ENCODE measurements at places on chromosomes 6 and 20.

DNA sequence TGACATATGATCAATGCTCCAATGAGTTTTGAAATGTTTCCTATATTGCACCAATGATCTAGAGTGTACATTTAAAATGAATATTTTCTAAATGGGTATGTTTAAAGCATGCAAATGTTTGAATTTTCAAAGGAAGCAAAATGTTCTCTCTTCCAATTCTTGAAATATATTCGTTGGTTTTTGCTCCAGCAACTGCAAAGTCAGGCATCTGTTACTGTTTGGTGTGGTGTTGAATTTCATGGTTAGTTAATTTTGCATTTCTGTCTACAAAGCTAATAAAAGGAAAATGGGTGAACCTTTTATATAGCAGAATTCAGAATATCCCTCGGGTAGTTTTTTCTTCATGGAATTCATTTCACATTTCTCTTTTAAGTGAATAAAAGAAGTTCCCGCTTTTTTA, 1018.3 kb downstream of the GRIK2 start:
- DNase-seq = no peak

DNA sequence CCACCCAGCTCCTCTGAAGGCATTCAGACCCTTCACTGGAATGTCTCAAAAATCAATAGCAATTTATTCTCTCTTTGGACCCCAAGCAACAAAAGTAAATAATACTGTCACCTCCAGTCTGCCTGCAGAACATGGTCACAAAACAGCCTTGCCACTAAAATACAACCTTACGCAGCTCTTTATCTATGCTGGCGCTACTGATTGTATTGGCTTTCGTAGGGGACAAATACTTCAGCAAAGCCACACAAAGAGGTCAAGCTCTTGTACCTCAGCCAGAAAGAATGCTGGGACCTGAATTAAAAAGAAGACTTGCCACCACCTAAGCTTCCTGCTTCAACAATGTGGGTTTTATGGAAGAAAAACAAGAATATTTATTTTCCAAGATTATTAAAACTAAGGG, 57.2 kb downstream of the PRKN start:
- DNase-seq = peak; percentile 25

GRCh38 chr20:51966296-51966971, 164.1 kb upstream of the SALL4 start:
- peak; percentile 73 for DNase-seq

- no peak for DNase-seq
Measured at GRCh38 chr6:119066517-119066916, 11.9 kb downstream of the FAM184A start.

GRCh38 chr6:42454428-42454791, 2.7 kb upstream of the TRERF1 start:
- peak; percentile 76 for DNase-seq

- peak; percentile 58 for DNase-seq
Measured at GRCh38 chr6:2353412-2354137, 108.2 kb upstream of the GMDS start.

GRCh38 chr6:106026748-106027715, 59.1 kb upstream of the PRDM1 start:
- DNase-seq = no peak

DNA sequence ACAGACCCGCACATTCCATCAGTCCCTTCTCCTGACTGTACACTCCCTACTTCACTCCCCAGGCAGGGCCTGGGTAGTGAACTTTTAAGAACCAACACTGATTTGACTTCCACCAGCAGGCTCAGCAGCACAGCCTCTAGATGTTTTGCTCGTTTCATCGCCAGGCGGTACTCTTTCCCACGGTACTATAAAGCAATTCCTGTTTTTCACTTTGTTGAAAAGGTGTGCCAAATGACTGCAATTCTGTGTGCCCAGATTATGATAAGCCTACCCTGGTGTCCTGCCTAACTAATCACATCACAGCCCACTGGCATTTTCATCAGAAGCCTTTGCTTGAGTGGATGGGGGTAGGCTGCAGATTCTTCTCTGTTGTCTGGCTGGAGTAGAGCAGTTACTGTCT, 12.9 kb upstream of the WTAP start:
- DNase-seq = no peak

- no peak for DNase-seq
Measured at GRCh38 chr20:9499126-9499899, 15.1 kb upstream of the LAMP5 start.

GRCh38 chr6:137134483-137134882, 39.0 kb downstream of the IL22RA2 start:
- no peak for DNase-seq

GRCh38 chr6:138659998-138660397, 113.6 kb upstream of the CCDC28A start:
- DNase-seq = no peak

DNA sequence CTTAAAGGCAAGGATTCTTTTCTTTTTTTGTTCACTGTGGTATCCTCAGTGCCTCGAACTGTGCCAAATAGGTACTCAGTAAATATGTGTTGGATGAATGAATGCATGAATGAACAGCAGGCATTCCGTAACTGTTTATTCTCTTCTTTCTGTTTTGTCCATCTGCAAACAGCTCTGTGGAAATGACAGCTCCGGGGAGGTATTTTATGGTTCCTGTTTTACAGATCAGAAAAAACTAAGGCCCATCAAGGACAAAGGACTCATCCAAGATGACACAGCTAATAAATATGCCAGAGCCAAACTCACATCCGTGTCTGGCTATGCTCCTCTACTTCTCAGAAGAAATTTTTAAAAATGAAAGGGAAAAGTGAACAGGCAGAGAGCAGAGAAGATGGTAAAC, 21.0 kb downstream of the JPH2 start:
- DNase-seq = no peak

GRCh38 chr6:49909563-49909962, 43.2 kb upstream of the CRISP1 start:
- no peak for DNase-seq

- DNase-seq = no peak
Measured at GRCh38 chr6:34536959-34537848, 18.9 kb downstream of the SPDEF start.

GRCh38 chr6:102023977-102024657, 630.6 kb downstream of the GRIK2 start:
- no peak for DNase-seq

GRCh38 chr6:87155842-87156815, 764 bp downstream of the ZNF292 start:
- DNase-seq = peak; percentile 63

- DNase-seq = no peak
Measured at GRCh38 chr6:23704479-23705052, 421.4 kb upstream of the NRSN1 start.

DNA sequence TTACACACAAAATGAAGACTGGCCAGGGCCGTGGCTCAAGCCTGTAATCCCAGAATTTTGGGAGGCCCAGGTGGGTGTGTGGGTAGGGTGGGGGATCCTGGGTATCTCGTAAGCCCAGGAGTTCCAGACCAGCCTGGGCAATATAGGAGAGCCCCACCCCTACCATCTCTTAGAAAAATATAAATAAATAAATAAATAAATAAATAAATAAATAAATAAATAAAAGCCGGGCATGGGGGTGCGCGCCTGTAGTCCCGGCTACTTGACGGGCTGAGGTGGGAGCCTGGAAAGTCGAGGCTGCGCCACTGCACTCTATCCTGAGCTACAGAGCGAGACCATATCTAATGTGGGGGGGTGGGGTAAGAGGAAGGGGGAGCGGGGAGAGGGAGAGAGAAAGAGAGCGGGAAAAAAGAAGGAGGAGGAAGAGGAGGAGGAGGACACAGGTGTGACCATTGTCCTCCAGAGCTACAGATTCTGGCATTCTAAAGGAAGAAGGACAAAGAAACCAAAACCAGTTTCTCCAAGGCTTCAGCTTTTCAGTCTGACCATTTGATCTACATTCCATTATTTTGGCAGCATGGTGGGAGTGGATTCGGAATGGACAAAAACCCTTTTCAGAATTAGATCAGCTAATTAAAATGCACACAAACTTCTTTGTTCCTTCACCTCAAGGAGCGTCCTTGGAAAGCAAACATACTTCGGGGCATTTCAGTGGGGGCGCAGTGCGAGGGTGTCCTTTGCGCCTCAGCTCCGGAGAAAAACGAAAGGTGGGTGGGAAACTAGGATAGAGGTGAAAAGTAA, 577 bp upstream of the C6orf141 start:
- DNase-seq = no peak

DNA sequence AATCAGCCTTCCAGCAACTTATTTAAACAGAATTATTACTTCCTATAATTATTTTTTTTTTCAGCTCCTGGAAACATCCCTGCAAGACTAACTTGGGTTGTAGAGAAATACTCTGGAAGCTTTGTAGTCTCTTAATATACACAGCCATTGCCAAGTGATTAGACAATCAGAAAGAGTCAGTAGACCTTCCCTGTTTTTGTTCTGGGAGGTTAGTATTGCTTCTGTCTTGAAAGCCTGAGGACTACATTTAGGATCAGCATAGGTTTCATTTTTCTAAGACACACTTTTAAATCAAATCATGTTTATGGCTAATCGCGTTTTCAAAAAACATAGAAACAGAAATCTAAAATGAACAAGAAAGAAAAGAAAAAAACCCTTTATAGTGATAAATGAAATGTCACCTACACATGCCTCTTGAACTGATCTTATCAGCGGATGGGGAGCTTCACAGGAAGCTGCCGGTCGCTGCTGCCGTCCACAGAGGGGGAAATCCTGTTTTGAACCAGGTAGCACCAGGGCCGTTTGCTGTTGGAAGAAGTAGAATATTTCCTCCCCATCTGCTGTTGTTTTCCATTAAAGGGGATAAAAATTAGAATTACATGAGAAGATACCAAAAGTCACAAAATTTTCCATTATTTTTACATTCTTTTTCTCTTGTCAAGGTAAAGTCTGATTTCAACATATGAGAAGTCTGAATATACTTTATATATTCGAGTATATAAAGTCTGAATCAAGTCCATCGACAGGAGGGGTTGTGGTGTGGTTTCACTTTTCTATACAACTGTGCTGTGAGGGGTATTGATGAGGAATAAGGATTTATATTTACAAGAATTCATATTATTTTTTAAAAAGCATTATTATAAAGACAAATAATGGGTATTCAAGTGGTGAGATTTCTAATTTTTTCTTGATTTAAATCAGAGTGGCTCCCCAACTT, 94.6 kb downstream of the ARMC2 start:
- DNase-seq = no peak

GRCh38 chr20:227439-228105, 514 bp downstream of the DEFB129 start:
- no peak for DNase-seq

GRCh38 chr20:15146948-15147347, 809.5 kb upstream of the FLRT3 start:
- peak; percentile 23 for DNase-seq

DNA sequence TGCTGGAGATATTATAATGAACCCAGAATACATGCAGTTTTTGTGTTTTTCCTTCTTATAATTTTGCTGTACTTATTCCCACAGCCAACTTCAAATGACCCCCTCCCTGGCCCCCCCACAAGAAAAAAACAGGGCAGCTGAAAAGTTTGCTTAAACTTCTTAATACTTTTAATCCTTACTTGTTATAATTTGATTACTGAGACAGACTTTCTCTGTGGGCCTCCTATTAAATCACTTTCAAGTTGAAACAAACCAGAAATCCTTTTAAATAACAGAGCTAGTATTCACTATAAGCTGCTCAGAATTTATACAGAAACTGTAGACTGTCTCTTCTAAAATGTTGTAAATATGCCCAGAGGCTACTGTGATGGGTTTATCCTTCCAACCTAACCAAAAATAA, 106.3 kb downstream of the CENPW start:
- no peak for DNase-seq

GRCh38 chr6:159446340-159446739, 246.7 kb downstream of the SOD2 start:
- no peak for DNase-seq

DNA sequence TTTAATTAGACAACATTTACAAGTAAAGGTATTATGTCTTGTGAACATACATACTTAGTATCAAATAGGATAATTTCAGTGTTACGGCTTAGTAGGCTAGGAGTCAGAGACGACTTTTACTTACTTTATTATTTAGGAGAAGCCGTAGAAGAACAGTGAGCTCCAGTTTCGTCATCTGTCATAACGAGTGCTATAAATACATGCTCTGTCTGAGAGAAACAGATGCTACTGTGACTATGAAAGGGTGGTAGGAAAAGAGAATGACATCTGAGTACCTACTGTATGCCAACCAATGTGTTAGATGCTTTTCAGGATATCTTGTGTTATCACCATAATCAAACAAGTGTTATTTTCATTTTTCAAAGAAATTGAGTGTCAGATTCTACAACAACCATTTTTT, 119.0 kb downstream of the EYA4 start:
- no peak for DNase-seq

- no peak for DNase-seq
Measured at GRCh38 chr6:38269461-38270172, 370.1 kb downstream of the BTBD9 start.

DNA sequence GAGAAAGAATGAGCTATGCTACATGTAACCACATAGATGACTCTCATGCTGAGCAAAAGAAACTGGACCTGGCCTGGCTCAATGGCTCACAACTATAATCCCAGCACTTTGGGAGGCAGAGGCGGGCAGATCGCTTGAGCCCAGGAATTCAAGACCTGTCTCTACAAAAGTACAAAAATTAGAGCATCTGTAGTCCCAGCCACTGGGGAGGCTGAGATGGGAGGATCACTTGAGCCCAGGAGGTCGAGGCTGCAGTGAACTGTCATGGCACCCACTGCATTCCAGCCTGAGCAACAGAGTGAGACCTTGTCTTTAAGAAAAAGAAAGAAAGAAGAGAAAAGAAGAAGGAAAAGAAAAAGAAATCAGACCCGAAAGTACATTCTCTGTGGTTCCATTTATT, 41.7 kb downstream of the NCR2 start:
- no peak for DNase-seq

- no peak for DNase-seq
Measured at GRCh38 chr20:38245753-38246152, 14.8 kb downstream of the KIAA1755 start.

GRCh38 chr6:113331021-113331420, 526.1 kb upstream of the MARCKS start:
- DNase-seq = peak; percentile 59
